ENCODE measurements at places on chromosomes 2 and 18.

DNA sequence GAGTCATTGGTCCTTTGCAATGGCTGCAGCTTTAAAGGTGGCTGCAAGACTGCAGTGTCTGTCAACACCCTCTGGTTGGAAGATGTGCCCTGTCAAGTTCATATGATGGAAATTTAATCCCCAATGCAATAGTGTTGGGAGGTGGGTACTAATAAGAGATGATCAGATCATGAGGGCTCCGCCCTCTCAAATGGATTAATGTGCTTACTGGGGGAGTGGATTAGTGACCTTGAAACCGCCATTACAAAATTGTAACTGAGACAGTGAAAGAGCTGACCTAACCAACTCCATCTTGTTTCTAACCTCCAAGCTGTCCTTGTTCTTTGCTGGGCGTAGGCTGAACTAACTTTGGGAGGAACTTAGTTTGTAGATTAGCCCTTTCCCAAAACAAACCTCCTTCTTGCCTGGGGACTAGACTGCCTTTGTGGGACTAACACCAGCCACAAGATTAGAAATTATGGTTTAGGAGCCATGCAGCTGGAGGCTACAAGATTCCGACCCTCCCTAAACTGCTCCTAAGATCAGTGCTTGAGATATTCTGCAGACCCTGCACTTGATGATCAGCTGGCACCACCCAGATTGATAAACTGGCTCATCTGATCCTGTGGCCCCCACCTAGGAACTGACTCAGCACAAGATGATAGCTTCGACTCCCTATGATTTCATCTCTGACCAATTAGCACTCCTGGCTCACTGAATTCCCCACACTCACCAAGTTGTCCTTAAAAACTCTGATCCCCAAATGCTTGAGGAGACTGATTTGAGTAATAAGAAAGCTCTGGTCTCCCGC, 13.7 kb downstream of the MYCN start:
- H3K4me3 ChIP-seq: no peak overlapping the region
- H3K27me3 ChIP-seq: no peaks in the 10 kb centered on the region
- DNase-seq: no peak
- H3K27ac ChIP-seq: no peak overlapping the region

GRCh38 chr2:160275656-160276055, 75.6 kb upstream of the ITGB6 start:
- peaks cover 52% of the 10 kb centered on the region for H3K4me1 ChIP-seq
- no peak overlapping the region for H3K4me3 ChIP-seq
- peak overlapping the region; percentile 65 for H3K27ac ChIP-seq

- no peak overlapping the region for H3K27ac ChIP-seq
- no peak overlapping the region for H3K4me3 ChIP-seq
- H3K4me1 ChIP-seq: peaks cover 12% of the 10 kb centered on the region
- no peaks in the 10 kb centered on the region for H3K36me3 ChIP-seq
These were observed 107.9 kb downstream of the KCNF1 start for GRCh38 chr2:11019614-11020013.

DNA sequence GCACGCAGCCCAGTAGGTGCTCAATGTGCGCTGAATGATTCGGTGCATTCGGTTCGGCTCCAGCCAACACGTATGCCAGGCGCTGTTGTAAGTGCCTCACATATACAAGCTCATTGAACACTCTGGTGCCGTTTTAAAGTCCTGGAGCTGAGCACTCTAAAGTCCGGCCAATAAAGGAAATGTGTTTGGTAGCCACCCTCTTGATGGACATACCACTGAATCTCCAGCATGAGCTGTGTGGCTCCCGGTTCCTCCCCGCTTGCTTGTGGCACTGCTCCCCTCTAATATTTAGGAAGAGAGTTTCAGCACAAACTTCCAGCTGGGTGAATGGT, 112.1 kb downstream of the MCFD2 start:
- H3K4me3 ChIP-seq: no peak overlapping the region
- no peaks in the 10 kb centered on the region for H3K36me3 ChIP-seq
- H3K27ac ChIP-seq: no peak overlapping the region
- no peaks in the 10 kb centered on the region for H3K4me1 ChIP-seq
- DNase-seq: no peak

GRCh38 chr2:196163285-196163684, 8.1 kb downstream of the STK17B start:
- no peak for DNase-seq
- no peak overlapping the region for H3K4me3 ChIP-seq
- no peak overlapping the region for H3K27ac ChIP-seq
- H3K27me3 ChIP-seq: no peaks in the 10 kb centered on the region
- H3K36me3 ChIP-seq: peaks cover 3% of the 10 kb centered on the region

- H3K27ac ChIP-seq: no peak overlapping the region
- H3K4me3 ChIP-seq: no peak overlapping the region
- no peak for DNase-seq
- H3K27me3 ChIP-seq: no peaks in the 10 kb centered on the region
These were observed 214.1 kb downstream of the TWIST2 start for GRCh38 chr2:239061824-239062570.

DNA sequence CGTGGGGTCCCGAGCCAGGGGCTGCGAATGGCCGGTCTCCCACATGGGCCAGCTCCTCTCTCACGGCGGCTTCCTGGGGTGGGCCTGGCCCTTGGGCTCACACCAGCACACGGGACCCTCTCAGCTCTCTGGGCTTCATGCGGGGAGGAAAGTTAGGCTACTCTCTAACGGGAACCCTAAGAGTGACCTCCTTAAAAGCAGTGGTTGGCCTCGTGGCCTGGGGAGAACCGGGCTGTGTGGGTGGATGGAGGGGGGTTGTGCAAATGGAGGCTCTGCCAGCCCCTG, 25.8 kb downstream of the RTP5 start:
- H3K36me3 ChIP-seq: no peaks in the 10 kb centered on the region
- DNase-seq: no peak
- H3K27ac ChIP-seq: peak overlapping the region; percentile 97
- no peaks in the 10 kb centered on the region for H3K27me3 ChIP-seq
- H3K4me1 ChIP-seq: peaks cover 96% of the 10 kb centered on the region
- no peak overlapping the region for H3K4me3 ChIP-seq

- no peak overlapping the region for H3K27ac ChIP-seq
- DNase-seq: no peak
- no peaks in the 10 kb centered on the region for H3K36me3 ChIP-seq
- no peak overlapping the region for H3K4me3 ChIP-seq
These were observed 142.7 kb downstream of the SCG2 start for GRCh38 chr2:223459328-223459939.

DNA sequence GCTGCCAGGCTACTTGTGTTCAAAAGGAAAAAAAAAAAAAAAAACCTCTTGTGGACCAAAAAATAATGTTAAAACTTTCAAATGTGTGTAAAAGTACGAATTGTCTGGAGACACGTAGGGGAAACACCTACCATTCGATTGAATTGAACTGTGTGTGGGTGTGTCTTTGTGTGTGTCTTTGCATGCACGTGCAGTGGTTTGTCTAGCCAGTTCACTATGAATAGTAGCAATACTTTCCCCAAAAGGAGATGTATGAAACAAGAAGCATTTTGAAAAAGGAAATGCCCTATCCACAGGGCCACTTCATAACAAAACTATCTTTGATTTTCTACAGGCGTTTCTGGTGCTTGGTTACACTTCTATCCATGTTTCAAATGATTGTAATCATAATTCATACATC, 186.8 kb downstream of the RPRM start:
- no peak overlapping the region for H3K4me3 ChIP-seq
- H3K27me3 ChIP-seq: no peaks in the 10 kb centered on the region
- DNase-seq: no peak
- no peaks in the 10 kb centered on the region for H3K4me1 ChIP-seq
- H3K27ac ChIP-seq: no peak overlapping the region

DNA sequence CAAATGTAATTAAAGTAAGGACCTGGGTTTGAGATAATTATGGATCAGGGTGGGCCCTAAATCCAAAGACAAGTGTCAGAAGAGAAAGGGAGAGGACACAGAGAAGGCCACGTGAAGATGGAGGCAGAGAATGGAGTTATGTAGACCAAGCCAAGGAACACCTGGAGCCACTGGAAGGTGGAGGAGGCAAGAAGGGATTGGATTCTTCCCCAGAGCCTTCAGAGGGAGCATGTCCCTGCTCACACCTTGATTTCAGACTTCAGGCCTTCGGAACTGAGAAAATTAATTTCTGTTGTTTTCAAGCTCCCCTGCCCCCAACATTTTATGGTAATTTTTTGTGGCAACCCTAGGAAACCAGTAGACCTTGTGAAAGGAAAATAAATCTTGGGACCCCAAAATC, 19.6 kb downstream of the CAPN14 start:
- H3K4me1 ChIP-seq: no peaks in the 10 kb centered on the region
- DNase-seq: no peak
- no peak overlapping the region for H3K27ac ChIP-seq
- H3K27me3 ChIP-seq: no peaks in the 10 kb centered on the region
- H3K36me3 ChIP-seq: no peaks in the 10 kb centered on the region
- no peak overlapping the region for H3K4me3 ChIP-seq

DNA sequence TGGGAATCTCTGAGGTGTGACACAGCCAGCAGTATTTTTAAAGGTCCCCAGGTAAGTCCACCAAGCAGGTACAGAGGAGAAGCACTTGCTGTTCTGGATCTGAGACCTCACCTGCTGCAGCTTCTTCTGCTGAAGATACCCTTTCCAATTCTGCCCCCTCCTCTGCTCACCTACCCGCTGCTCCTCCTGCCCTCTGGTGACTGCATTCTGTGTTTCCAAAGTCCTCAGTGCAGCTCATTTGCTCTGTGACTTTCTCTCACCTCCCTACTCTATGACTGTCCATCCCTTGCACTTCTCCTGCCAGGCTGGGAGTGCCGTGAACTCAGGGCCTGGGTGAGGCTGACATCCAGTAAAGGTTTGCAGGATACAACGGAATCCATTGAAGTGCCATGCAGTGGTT, 205.2 kb upstream of the LYPD1 start:
- no peaks in the 10 kb centered on the region for H3K4me1 ChIP-seq
- H3K27me3 ChIP-seq: no peaks in the 10 kb centered on the region
- H3K36me3 ChIP-seq: no peaks in the 10 kb centered on the region
- H3K27ac ChIP-seq: no peak overlapping the region

GRCh38 chr18:74942319-74942910, 266.5 kb downstream of the PTGR3 start:
- H3K4me3 ChIP-seq: no peak overlapping the region
- no peaks in the 10 kb centered on the region for H3K36me3 ChIP-seq
- H3K4me1 ChIP-seq: no peaks in the 10 kb centered on the region
- no peaks in the 10 kb centered on the region for H3K27me3 ChIP-seq

DNA sequence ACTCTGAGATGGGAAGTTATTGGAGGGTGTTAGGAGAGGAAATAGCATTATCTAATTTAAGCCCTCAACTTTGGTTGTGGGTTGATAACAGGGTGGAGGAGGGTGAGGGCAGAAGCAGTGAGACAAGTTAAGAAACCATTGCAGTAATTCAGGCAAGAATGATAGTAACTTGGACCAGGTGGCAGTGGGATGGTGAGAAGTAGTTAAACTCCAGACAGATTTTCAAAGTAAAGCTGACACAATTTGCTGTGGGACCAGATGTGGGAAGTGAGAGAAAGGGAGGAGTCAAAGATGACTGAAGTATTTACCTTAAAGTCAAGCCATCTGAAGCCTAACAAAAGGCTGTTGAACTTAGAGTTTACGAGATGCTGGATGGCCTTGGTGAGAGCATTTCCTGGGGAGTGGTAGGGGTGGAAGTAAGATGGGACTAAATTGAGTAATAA, 163.2 kb upstream of the KLF7 start:
- no peak for DNase-seq
- H3K4me3 ChIP-seq: no peak overlapping the region
- H3K4me1 ChIP-seq: no peaks in the 10 kb centered on the region
- H3K27ac ChIP-seq: no peak overlapping the region

DNA sequence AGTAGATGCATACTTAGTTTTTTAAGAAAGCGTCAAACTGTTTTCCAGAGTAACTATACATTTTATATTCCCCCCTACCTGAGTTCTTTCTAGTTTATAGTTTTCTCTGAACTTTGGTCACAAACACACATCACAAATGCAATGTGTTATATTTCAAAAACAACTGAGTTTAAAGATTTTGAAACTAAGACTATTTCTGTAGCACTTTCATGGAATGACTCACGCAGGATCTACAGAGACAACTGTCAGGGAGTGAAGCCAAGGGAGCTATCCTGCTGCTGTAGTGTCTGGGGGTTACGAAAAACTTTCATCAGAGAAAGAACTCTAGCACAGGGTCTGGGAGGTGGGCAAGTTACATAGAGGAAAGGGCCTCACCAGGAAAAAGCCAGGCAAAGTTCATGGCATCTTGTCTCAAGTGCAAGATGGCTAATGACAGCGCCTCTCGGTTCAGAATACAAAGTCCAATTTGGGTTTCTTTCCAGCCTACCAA, 66.8 kb downstream of the UXS1 start:
- H3K27me3 ChIP-seq: no peaks in the 10 kb centered on the region
- DNase-seq: no peak
- H3K36me3 ChIP-seq: no peaks in the 10 kb centered on the region

- no peak overlapping the region for H3K4me3 ChIP-seq
- H3K4me1 ChIP-seq: no peaks in the 10 kb centered on the region
- H3K27me3 ChIP-seq: no peaks in the 10 kb centered on the region
- no peak for DNase-seq
- H3K36me3 ChIP-seq: no peaks in the 10 kb centered on the region
These were observed 140.5 kb downstream of the PTH2R start for GRCh38 chr2:208546860-208547650.

GRCh38 chr2:239561446-239562001, 160.7 kb upstream of the HDAC4 start:
- no peaks in the 10 kb centered on the region for H3K36me3 ChIP-seq
- DNase-seq: no peak
- H3K27me3 ChIP-seq: no peaks in the 10 kb centered on the region
- no peaks in the 10 kb centered on the region for H3K4me1 ChIP-seq
- no peak overlapping the region for H3K4me3 ChIP-seq

DNA sequence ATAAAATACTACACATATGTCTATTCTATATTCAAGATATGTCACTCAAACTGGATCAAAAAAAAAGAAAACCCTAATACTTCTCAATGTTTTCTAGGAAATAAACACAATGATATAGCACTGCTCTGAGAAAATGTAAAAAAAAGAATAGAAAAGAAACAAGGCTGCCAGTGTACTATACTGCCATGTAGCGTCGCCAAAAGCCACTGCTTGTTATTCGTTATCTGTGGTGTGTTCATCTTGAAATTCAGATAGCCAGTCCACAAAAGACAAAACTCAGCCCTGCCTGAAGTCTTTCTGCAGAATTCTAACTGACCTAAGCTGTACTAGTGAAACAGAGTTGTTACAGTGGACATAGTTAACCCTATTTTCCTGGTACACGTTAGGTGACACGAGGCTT, 12.2 kb upstream of the YPEL5 start:
- no peaks in the 10 kb centered on the region for H3K4me1 ChIP-seq
- no peaks in the 10 kb centered on the region for H3K36me3 ChIP-seq
- no peak for DNase-seq
- H3K27ac ChIP-seq: no peak overlapping the region

DNA sequence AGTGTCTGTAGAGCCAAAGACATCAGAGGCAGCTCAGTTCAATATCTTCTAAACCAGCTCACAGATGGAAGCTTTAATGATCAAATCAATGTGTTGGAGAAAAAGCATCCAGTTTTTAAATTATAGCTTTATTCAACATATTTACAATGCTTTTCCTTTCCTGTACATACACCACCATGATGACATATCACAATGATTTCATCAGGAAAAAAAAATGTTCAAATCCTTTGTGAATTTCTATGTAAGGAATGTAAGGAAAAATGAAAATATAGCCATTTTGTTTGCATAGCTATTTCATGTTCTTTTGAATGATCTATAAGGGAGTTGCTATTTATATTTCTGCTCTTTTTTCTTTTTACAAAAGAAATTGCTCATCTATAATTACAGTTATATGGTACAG, 134.7 kb upstream of the CDH20 start:
- no peaks in the 10 kb centered on the region for H3K27me3 ChIP-seq
- no peaks in the 10 kb centered on the region for H3K36me3 ChIP-seq
- DNase-seq: no peak
- no peaks in the 10 kb centered on the region for H3K4me1 ChIP-seq
- H3K4me3 ChIP-seq: no peak overlapping the region
- no peak overlapping the region for H3K27ac ChIP-seq

- H3K4me1 ChIP-seq: peaks cover 50% of the 10 kb centered on the region
- no peaks in the 10 kb centered on the region for H3K36me3 ChIP-seq
These were observed 39.1 kb downstream of the FBXO11 start for GRCh38 chr2:47867205-47867604.

All from body of pancreas (tissue), 4 donors.